ENCODE measurements at places on chromosomes 5 and 9.

GRCh38 chr9:101693546-101694336 lies 44.7 kb downstream of the GRIN3A start:
- DNase-seq, result no peak

DNA sequence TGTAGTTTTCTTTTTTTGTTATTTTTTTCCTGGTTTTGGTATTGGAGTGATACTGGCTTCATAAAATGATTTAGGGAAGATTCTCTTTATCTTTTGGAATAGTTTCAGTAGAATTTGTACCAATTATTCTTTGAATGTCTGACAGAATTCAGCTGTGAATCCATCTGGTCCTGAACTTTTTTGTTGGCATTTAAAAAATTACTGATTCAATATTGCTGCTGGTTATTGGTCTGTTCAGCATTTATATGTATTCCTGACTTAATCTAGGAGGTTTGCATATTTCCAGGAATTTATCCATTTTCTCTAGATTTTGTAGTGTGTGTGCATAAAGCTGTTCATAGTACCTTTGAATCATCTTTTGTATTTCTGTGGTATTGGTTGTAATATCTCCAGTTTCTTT lies 100.2 kb downstream of the NXNL2 start:
- DNase-seq, result no peak

DNA sequence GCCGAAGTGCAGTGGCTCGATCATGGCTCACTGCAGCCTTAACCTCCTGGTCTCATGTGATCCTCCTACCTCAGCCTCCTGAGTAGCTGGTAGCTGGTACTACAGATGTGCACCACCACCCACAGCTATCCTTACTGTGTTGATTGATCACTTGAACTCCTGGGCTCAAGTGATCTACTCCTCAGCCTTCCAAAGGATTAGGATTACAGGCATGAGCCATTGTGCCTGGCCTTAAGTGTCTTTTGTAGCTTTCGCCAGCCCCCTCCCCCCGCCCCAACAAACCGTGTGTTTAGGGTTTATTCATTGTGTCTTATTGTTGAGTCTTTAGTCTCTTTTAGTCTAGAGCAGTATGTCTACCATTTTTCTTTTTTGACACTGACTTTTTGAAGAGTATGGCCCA lies 33.1 kb downstream of the SPIN1 start:
- no peak for DNase-seq

GRCh38 chr5:53427965-53428364 lies 52.5 kb upstream of the FST start:
- no peak for DNase-seq

GRCh38 chr5:107952450-107952849 lies 281.7 kb upstream of the EFNA5 start:
- no peak for DNase-seq

DNA sequence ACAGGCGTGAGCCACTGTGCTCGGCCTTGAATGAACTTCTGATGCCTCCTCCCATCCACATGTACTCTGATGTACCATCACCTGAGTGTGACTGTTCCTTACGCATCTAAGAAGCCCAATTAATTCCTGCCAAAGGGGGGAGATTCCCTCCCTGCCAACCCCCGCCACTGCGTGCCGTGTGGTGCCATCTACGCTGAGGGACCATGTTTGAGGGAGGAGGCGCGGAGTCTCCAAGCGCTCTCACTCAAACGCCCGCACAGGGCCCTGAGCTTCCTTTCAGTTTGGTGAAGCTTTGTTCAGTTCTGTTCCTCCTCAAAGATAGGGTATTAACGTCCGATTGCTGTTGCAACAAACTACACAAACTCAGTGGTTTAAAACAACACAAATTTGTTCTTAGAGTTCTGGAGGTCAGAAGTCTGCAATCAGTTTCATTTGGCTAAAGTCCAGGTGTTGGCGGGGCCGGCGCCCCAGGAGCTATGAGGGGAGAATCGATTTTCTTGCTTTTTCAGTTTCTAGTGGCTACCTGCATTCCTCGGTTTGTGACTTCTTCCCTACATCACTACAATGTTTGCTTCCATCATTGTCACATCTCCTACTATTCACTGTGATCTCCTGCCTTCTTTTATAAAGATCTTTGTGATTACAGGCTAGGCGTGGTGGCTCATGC lies 13.9 kb upstream of the PRXL2C start:
- no peak for DNase-seq

DNA sequence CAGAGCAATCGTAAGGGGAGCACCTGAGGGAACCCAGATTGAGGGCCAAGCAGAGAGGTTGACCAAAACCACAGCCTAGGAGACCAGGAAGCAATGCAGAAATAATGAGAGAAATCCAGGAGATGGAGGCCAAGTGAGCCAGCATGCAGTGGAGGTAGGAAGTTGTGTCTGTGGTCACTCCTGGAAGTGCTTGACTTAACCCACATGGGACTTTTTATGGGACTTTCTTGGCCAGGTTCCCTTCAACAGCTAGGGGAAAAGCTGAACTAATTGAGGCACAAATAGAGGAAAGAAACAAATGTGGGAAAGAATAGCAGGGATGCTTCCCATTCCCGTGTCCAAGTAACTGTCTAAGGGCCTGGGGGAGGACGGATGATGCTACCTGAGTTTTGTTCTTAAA lies 293.2 kb upstream of the CLINT1 start:
- no peak for DNase-seq

GRCh38 chr5:75534734-75535133 lies 23.0 kb downstream of the POLK start:
- DNase-seq, result no peak

DNA sequence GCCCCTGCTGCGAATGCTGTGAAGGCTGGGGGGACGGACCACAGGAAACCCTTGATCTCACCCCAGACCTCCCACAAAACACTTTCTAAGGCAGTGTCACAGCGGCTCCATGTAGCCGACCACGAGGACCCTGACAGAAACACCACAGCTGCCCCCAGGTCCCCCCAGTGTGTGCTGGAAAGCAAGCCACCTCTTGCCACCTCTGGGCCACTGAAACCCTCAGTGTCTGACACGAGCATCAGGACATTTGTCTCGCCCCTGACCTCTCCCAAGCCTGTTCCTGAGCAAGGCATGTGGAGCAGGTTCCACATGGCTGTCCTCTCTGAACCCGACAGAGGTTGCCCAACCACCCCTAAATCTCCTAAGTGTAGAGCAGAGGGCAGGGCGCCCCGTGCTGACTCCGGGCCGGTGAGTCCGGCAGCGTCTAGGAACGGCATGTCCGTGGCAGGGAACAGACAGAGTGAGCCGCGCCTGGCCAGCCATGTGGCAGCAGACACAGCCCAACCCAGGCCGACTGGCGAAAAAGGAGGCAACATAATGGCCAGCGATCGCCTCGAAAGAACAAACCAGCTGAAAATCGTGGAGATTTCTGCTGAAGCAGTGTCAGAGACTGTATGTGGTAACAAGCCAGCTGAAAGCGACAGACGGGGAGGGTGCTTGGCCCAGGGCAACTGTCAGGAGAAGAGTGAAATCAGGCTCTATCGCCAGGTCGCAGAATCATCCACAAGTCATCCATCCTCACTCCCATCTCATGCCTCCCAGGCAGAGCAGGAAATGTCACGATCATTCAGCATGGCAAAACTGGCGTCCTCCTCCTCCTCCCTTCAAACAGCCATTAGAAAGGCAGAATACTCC lies 84.7 kb downstream of the GOLPH3 start:
- DNase-seq, result no peak

- DNase-seq, result no peak
Observed at GRCh38 chr9:133492061-133493021, 13.4 kb upstream of the SLC2A6 start.

DNA sequence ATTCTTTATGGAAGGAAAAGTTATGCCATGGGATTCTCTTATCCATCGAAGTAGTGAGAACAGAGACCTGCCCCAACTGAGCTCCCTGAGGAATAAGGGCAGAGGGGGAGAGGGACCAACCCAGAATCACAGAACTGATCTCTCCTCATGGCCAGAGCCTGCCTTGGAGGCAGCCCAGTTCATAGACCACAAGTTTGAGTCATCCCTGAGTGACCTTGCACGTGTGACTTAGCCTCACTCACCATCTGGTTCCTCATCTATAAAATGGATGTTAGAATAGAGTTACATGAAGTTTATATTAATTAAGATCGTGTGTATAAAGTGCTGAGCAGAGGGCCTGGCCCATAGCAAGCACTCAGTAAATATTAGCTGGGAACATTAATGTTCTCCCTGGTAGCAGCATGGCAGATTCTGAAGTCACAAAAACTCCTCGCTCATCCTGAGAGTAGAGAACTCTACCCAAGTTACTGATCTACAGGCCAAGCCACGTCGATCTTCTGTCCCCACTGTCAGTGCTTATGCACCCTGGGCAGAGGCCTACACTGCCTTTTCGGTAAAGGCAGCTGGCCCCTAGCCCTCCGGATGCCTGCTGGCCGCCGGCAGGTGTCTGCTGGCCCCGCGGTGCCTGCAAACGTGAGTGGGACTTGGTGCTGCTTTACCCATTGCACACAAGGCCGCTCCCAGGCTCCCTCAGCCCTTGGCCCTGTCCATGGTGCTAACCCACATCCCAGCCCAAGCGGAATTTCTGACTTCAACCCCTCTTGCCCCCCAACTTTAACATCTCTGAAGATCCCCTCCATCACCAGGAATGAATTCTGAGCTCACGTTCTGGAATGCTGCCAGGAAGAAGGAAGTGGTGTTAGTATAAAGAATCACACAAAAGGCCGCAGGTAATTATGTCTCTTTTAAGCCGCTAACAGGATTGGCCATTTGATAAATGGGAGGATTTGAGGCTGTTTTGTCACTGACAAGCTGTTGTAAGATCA lies 61.1 kb upstream of the ARAP3 start:
- no peak for DNase-seq

- DNase-seq, result no peak
Observed at GRCh38 chr5:134555223-134555889, 29.9 kb downstream of the JADE2 start.

DNA sequence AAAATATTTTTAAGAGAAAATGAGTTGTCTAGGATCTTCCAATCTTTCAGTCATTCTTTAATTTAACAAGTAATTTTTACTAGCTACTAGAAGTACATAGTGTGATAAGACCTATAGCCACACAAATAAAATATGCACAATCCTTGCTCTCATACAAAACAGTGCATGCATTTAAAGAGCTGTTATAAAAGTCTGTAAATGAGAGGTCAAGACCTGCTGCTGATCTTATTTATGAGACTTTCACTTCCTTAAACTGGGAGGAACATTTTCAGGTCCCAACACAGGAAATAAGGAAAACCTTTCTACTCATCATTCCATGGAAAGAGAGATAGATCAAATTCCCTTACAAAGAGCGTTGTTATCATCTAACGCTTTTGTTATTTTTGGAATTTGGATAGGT lies 54.2 kb upstream of the PAM start:
- no peak for DNase-seq

DNA sequence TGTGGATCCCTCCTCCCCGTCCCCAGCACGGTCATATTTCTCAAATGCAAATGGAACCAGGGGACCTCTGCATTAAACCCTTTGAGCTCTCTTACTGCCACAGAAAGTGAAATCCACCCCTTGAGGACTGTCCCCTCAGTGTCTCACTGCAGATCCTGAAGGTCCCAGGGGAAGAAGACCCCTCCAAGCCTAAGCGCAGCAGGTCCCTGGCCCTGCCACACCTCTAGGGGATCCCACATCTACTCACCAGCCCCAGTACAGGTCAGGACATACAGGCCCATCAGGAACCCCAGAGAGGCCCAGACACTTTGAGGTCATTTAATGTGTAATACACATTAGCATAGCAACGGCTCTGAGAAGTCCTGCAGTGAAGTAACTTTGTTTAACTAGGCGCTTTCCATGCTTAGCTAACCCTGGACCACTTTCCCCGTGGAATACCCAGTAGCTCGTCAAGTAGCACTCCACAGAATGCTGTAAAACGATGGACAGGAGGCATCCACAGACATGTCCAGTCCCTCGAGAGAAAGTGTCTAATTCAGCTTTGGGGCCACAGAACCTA lies 54.7 kb upstream of the ALDH1B1 start:
- no peak for DNase-seq

- DNase-seq, result no peak
Observed at GRCh38 chr9:82117026-82117811, 128.6 kb downstream of the SPATA31D1 start.

DNA sequence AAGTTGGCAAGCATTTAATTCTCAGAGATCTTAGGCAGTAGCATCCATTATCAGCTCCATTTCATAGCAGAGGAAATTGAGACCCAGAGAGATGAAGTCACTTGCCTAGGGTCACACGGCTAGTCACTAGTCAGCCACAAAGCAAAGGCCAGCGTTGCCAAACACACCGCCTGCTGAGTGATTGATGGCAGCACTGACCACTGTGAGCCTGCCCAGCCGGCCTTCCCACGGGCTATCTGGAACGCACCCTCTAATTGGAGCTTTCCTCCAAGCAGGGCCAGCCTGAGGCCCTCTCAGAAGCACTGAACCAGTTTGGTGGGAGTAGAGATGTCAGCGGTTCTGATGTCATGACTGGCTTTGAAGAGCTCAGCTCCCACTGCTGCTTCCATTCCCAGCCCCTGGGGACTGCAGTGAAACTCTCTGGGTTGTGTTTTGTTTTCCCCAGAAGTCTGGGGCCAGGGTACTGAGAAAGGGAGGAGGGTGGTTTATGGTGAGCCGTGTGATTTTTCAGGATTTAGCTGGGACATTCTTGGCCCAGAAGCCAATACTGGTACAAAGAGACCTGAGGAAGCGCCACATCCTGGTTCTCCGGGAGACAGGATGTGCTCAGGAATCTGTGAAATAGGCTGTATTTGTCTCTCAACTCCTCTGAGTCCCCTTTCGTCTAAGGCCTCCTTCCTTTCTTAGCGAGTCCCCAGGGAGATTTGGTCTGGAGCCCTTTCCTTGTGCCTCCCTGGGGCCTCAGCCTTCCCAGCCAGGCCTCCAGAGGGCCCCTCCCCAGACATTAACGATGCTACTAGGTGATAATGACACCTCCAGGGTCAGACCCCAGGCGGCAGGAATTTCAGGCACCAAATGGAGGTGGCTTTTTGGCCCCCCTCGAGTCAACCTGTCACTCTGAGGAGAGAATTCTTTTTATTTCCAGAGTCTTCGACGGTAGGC lies 44.5 kb downstream of the SPRY4 start:
- no peak for DNase-seq

GRCh38 chr9:27489087-27489876 lies 34.8 kb upstream of the IFNK start:
- no peak for DNase-seq

DNA sequence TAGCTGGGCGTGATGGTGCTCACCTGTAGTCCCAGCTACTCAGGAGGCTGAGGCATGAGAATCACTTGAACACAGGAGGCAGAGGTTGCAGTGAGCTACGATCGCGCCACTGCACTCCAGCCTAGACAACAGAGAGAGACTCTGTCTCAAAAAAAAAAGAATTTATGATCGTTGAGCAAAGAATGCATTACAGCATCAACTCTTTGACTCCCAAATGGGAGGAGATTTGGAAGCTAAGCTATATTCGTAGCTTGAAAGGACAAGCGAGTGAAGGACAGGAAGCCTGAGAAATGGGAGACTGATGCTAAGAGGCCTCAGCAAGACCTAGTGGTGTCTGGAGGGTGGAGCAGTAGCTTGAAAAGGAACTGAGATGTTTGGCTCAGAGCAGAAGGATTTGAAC lies 10.3 kb upstream of the CCIN start:
- no peak for DNase-seq

- no peak for DNase-seq
Observed at GRCh38 chr5:13804336-13804735, 140.2 kb downstream of the DNAH5 start.

- no peak for DNase-seq
Observed at GRCh38 chr5:55386356-55386755, 78.6 kb downstream of the MTREX start.

GRCh38 chr5:132054697-132055440 lies 5.6 kb upstream of the IL3 start:
- no peak for DNase-seq

GRCh38 chr5:21085791-21086190 lies 1097.8 kb upstream of the CDH18 start:
- no peak for DNase-seq

Measured in stimulated activated CD8-positive, alpha-beta memory T cell treated with anti-CD3 and anti-CD28 coated beads, Interleukin-12 subunit alpha, Interleukin-12 subunit beta, amount 100 ng/mL, for 4 hours (primary cell).